ENCODE measurements at places on chromosomes 2 and 18. TPM values are rescaled to one million over a fixed set of nuclear protein-coding genes. Genes with fewer than 3 reads are reported as not detected.

FAM117B gene
- 4.3 TPM for total RNA-seq

OTX1 gene
- total RNA-seq: not detected

ACOXL gene
- under 0.01 TPM for total RNA-seq

ITPRID2 gene
- total RNA-seq: 55.2 TPM

PAIP2B gene
- total RNA-seq: 2.4 TPM

TNS1 gene
- total RNA-seq: 39.0 TPM

SRD5A2 gene
- not detected for total RNA-seq

IL1RN gene
- total RNA-seq: 0.54 TPM

SH3BP4 gene
- 29.9 TPM for total RNA-seq

HOXD13 gene
- total RNA-seq: not detected

CRYGD gene
- 5.7 TPM for total RNA-seq

DSG4 gene
- not detected for total RNA-seq

TTC31 gene
- 15.6 TPM for total RNA-seq

INO80B gene
- total RNA-seq: 18.0 TPM

DNAJC5G gene
- not detected for total RNA-seq

DES gene
- total RNA-seq: not detected

ACTR3 gene
- total RNA-seq: 64.1 TPM

EDAR gene
- total RNA-seq: under 0.01 TPM

KYNU gene
- total RNA-seq: 0.54 TPM

DYSF gene
- 0.81 TPM for total RNA-seq

EML6 gene
- total RNA-seq: 2.7 TPM

AP1S3 gene
- total RNA-seq: 0.81 TPM

STARD6 gene
- total RNA-seq: not detected

ARHGAP28 gene
- total RNA-seq: under 0.01 TPM

LOXL3 gene
- total RNA-seq: 14.3 TPM

FTCDNL1 gene
- total RNA-seq: 8.3 TPM

ALKAL2 gene
- not detected for total RNA-seq

OSR1 gene
- total RNA-seq: under 0.01 TPM

RESP18 gene
- not detected for total RNA-seq
